RWPE2 (cell line): ENCODE measurements at places on chromosomes 2 and 18.
A peak's percentile ranks its signal among the peaks of the same experiment; 100 is the strongest.

GRCh38 chr2:37376421-37377186, 32.2 kb downstream of the QPCT start:
- H3K4me3 ChIP-seq = no peak overlapping the region
- H3K36me3 ChIP-seq = no peaks in the 10 kb centered on the region
- no peak overlapping the region for H3K27ac ChIP-seq
- H3K27me3 ChIP-seq = no peaks in the 10 kb centered on the region

- H3K27me3 ChIP-seq = no peaks in the 10 kb centered on the region
- peaks cover 23% of the 10 kb centered on the region for H3K4me1 ChIP-seq
- H3K4me3 ChIP-seq = no peak overlapping the region
- H3K27ac ChIP-seq = peak overlapping the region; percentile 87
- H3K36me3 ChIP-seq = no peaks in the 10 kb centered on the region
Observed at GRCh38 chr2:168585700-168586099, 129.6 kb downstream of the CERS6 start.

GRCh38 chr18:48263914-48264902, 145.0 kb downstream of the ZBTB7C start:
- H3K36me3 ChIP-seq = no peaks in the 10 kb centered on the region
- DNase-seq = no peak
- no peaks in the 10 kb centered on the region for H3K4me1 ChIP-seq
- no peak overlapping the region for H3K4me3 ChIP-seq

- H3K4me3 ChIP-seq = no peak overlapping the region
- no peaks in the 10 kb centered on the region for H3K36me3 ChIP-seq
- no peak for DNase-seq
- no peaks in the 10 kb centered on the region for H3K4me1 ChIP-seq
Observed at GRCh38 chr2:217725409-217725808, 277.4 kb downstream of the TNS1 start.
